RCC 7860 (cell line): ENCODE measurements at places on chromosomes 12 and 14.
A peak's percentile ranks its signal among the peaks of the same experiment; 100 is the strongest.

GRCh38 chr12:70271025-70271424 is 27.8 kb downstream of the CNOT2 start:
- DNase-seq: peak; percentile 16

- DNase-seq: no peak
These were observed 81.9 kb upstream of the AVPR1A start for GRCh38 chr12:63232896-63233295.

GRCh38 chr12:26628234-26628633 is 204.8 kb downstream of the ITPR2 start:
- DNase-seq: peak; percentile 50

- DNase-seq: peak; percentile 63
These were observed 6.8 kb upstream of the TWF1 start for GRCh38 chr12:43812926-43813325.

DNA sequence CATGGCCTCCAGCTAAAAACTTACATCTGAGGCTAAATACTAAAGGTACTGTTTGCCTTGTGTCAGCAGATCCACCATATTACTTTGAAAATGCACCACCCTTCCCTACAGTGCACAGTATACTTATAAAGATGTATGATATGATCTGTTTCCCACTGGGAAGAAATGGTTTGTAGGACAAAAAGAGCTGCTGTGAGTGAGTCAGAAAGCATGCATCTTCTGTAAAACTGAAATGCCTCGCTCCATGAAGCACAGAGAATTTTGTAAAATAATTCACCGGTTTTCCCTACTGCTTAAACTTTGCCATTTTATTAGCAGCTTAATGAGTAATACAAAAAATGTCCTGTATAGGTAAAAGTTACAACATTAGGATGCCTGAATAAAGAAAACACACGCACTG is 68.8 kb downstream of the MDGA2 start:
- peak; percentile 71 for DNase-seq

GRCh38 chr12:48349471-48349870 is 1.2 kb downstream of the ZNF641 start:
- DNase-seq: no peak

DNA sequence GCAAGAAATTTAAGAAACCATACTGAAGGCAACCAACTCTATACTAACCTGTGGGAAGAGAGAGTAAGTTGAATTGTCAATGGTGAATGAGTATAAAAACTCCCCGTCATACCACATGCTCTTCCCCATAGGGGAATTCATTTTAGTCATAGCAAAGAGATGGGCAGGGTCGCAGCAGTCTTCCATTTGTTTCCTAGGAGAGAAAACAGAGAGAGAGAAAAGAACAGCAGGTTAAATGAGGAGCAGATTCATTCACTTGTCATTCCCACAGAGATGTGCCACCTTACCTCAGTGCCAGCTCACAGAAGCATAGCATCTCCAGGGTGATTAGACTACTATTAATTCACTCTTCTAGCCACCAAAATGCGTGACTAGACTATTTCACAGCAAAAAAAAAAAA is 47.4 kb downstream of the ST8SIA1 start:
- DNase-seq: peak; percentile 58

GRCh38 chr14:99267381-99267780 is 4.6 kb downstream of the BCL11B start:
- DNase-seq: no peak

DNA sequence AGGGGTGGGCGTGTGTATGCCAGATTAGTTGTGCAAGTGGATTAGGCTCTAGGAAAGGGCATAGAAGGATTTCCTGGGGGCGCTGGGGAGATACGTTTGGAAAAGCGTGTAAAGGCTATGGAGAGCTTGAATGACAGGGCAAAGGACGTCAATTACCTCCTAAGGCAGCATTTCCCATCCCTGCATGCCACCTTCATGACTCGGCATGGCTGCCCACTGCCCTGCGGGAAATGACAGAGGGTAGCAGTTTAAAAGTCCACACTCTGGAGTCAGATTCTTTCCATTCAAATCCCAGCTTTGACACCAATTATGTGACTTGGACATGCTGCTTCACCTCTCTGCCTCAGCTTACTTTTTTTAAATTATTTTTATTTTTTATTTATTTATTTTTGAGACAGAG is 14.8 kb upstream of the TMEM229B start:
- DNase-seq: no peak

- no peak for DNase-seq
These were observed 243.1 kb downstream of the BCAT1 start for GRCh38 chr12:24705741-24706358.

GRCh38 chr12:3291939-3292338 is 199.1 kb upstream of the PRMT8 start:
- DNase-seq: no peak

DNA sequence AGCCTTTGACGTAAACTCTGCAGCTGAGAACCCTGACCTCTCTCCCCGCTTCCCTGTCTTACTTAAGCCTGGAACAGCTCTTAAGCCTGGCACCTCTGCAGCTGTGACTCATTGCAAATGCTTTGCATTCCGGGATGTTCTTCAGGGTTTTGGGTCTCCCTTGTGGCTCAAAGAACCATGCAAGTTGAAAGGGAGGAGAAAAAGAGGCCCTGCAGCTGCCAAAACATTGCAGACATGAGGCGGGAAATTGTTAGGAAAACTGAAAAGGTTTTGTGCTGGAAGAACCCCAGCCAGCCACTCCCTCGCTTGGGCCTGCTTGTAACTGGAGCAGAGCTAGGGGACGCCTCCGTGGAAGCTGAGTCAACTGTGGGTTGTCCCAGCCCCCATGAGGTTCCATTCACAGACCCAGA is 60.2 kb upstream of the FERMT2 start:
- DNase-seq: peak; percentile 60

DNA sequence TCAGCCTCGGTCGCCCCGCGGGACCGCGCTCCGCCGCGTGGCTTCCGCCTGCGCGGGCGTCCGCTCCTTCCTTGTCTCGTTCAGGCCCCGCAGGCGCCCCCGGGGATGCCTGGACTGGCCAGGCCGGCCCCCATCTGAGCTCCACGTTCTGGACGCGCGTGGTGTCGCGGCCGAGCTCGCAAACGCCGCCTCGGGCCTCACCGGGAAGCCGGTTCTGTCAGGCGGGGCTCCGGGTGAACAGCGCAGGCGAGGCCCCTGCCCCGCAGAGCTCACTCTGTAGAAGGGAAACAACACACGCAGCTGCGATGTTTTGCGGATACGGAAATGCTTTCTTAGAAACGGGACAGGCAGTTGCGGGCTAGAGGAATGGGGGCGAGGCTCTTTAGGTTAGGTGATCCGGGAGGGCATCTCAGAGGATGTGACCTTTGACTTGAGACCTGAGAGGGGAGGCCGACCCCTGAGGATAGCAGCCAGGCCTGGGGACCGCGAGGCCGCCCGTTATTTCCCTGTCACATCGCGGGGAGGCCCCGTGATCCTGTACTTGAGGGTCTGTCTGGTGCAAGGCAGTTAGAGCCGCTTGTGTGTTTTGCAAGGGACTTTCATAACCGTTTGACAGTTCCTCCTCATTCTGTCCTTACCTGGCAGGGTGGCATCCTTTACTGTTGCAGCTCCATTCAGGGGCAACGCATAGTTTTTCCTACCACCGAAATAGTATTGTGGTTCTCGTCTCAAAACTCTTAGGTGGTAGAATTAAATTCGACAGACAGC is 584 bp downstream of the VRK1 start:
- no peak for DNase-seq

DNA sequence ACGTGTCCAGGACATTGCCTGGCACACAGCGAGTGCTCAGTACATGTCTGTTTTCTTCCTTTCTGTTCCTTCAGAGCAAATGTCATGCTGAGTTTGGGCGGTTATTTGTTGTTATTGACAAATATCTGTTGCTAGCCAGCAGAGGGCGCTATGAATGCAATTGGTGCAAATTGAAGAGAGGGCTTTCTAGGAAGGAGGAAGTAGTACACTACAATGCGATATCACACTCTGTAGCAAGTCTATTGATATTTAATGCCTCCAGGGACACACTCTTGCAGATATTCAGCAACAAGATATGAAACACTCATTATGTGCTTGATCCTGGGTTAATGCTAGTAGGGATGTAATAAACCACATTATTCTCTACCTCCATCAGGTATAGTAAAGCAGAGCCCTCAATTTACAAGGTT is 267.3 kb upstream of the SRRM4 start:
- peak; percentile 5 for DNase-seq

GRCh38 chr12:47068539-47068938 is 10.9 kb upstream of the PCED1B start:
- no peak for DNase-seq

DNA sequence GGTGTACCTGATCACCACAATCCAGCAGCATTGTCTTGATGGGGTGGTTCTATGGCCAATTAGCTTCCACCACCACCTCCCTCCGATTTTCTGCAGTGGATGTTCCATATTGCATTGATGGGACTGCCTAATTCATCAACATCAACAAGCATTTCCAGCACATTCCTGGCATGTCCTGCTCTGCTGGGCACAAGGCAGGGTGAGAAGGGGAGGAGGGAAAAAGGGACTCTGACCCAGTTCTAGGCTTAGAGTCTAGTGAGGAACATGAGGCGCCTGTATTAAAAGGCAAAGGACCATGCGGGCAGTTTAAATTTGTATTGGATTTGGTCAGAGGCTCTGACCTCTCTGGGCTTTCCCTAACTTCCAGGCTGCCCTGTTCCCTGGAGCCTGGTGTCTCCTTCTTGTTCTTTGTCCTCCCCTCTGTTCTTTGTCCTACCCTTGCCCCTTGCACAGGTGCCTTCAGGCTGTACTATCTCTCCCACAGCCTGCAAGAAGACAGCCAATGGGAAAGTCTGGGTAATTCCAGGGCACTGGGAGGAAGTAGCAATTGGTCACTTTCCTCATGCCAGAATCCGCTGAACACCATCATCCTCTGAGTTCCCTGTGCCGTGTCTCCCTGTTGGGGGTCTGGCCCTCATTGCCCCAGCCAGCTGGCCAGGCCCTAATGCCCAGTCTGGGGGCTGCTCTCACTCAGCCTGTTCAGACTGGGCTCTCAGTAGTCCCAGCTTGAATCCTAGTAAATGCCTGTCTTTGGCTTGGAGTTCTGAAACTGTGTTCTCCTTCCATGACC is 43.3 kb downstream of the TSPAN11 start:
- DNase-seq: no peak

DNA sequence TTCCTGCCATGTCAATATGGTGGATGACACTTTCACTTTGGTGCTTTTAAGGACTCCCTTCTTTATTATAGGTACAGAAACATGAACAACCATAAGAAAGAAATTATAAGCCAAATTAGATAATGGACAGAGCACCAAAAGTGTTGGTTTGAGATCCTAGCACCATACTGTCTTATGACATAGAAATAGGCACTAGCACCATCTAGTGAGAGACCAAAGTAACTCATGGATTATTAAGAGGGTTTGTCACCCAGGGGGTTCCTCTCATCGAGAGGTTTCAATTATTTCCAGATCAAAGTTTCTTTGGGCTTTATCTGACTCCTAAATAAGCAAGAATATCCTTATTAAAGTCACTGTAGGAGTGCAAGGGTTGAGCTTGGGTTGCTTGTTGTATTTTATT is 153.0 kb upstream of the DIO2 start:
- no peak for DNase-seq

DNA sequence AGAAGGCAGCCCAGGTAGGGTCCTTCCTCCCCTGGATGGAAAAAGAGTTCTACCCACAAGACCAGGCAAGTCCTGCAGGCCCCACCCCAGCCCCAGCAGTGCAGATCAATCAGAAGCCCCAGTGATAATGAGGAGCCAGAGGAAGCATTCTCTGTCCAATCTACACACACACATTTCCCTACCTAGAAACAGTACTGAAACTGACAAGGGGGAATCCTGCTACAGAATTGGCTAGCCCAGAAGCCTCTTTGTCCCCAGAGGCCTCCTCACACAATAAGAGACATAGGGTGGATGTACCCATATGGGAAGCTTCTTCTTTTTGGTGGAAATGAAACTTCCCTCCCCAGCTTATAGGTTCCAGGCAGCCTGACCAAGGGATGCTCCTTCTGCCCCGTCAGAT is 9.9 kb downstream of the FSCB start:
- no peak for DNase-seq

DNA sequence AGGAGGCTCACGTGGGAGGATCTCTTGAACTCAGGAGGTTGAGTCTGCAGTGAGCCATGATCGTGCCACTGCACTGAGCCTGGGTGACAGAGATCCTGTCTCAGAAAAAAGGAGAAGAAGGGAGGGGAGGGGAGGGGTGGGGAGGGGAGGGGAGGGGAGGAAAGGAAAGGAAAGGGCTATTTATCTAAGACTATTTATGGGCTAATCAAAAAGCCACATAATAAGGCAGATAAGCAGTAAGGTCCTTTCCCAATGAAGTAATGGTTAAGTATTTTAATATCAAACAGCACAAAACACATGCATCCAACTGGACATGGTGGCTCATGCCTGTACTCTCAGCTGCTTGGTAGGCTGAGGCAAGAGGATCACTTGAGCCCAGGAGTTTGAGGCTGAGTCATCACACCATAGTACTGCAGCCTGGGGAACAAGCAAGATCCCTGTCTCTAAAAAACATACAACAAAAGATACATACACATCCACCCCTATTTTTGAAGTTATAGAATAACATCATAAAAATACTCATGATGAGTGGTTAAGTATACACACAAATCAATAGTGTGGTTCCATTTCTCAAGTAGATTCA is 9.7 kb downstream of the PAWR start:
- no peak for DNase-seq

DNA sequence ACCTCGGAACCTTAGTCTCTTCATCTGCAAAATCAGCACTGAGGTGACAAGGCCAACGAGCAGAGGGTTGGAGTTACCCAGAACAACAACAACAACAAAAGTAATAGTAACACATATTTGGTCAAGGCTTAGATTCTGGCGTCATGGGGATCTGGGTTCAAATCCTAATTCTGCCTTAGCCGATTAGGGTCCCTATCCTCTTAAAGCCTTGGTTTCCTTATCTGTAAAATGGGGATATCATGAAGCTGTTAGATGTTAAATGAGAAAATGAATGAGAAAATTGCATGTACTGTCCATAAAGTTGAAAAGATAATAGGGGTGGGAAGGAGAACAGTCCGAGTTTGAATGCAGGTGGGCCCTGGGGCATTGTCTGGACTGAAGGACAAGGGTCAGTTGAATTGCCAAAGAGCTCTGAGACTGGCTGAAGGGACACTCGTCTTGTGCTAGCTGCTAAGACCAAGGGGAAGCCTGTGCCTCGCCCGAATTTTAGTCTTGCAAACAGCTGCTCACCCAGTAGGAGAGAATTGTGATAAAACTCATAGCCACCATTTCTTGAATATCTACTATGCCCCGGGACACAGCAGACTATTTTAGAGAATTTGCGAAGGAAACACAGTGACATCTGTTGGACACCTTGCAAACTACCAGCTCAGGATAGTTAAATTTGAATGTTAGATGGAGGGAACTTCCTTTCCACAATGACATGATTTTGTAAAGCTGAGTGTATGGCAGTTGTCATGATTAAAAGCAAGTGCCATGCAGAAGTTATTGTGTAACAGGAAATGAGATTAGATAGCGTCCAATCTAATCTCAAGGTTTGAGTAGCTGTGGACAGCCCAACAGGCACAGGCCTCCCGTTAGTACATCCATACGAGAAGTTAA is 6.8 kb upstream of the HNF1A start:
- peak; percentile 49 for DNase-seq

DNA sequence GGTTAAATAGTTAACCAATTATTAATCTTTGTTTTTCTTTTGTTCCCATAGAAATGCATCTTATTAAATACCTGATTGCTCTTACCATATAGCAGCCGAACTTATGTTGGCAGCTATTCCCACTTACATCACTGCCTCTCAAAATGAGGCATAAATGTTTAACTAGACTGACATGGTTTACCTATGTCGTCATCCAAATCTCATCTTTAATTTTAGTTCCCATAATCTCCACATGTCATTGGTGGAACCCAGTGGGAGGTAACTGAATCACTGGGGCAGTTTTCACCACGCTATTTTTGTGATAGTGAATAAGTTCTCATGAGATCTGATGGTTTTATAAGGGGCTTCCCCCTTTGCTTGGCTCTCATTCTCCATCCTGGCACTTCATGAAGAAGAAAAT is 499.2 kb upstream of the ATP2B1 start:
- DNase-seq: peak; percentile 89
